ENCODE measurements at places on chromosomes 6 and 20.

DNA sequence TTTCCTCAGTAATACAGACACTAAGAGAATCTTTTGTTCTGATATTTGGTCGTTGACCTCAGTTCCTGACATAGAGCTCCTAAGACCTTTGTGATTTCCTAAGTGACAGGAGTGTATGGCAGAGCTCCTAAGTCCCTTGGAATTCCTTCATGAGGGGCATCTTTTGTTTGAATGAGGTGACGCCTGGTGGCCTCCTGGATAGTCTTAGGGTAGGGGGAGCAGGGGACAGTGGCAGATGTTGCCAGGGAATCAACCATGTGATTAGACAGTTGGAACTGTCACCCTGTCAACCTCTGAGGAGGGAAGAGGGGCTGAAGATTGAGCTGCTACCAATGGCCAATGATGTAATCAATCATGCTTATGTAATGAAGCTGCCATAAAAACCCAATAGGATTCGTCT, 67.0 kb downstream of the DST start:
- no peak for DNase-seq

DNA sequence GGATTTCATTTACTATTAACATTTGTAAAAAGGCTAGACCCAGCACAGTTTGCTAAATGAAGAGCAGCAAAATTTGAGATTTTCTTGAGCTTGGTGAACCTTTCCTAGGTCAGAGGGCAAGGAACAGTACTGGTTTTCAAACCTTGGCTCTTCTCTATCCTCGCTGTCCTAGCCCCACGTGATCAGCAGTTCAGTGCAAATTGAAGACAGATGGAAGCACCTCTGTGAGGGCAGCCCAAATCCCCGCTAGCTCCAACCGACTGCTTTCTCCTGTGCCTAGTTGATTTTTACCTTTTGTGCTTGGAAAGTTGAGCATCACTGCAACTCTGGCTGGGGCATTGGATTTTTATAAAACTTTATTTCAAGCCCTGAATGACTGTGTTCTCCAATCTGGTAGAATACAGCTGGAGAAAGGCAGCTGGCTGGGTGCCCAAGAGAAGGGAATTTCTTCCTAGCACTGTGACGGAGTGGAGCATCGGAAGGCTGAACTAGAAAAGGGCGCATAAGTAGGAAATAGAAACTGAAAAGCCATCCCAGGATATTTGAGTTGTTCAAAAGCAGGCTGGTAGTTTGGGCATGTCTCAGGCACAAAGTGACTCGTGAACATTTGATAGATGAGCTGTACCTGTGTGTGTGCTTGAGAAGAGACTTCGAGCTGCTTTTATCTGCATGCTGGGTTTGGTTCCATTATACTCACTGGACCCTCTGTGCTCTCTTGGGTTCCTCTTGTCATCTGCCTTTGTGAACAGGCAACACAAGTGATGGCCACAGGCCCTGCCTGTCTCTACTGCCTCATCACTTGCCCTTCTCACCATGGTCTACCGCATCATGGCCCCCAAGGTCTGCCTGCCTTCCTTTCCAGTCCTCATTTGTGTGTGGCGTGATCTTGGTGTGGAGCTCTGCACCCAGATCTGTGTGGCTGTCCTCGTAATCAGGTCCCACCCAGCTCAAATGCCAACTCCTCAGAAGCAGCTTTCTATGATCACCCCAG, 2.3 kb downstream of the RNF114 start:
- DNase-seq: no peak

DNA sequence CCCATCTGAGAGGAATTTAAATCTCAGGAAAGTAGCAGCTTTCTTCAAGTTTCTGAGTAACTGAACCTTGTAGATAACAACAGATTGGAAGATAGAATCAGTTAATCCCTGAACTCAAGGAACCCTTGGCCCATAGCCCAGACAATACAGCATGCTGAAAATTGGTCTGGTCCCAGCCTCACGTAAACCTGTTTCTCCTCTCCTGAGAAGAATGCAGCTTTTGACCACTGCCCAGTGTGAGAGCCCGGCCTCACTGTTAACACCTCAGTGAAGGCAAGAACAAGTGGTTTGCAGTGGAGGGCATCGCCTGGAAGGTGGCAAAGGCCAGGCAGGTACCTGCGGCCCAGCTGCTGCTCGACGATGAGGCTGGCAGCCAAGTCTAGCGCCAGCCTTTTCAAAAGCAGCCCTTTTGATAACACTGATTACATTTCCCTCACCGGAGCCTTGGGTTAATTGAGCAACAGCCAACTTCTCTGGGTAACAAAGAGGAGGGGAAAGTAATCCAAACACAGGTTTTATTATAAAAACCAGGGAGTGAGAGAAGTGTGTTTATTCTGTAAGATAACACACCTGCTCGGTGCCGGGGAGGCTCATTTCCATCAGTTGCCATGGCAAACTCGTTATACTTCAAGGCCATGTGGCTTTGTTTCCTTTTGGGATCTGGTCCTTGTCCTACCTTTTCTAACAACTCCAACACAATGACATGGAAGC, 54.0 kb downstream of the TRAF3IP2 start:
- no peak for DNase-seq

DNA sequence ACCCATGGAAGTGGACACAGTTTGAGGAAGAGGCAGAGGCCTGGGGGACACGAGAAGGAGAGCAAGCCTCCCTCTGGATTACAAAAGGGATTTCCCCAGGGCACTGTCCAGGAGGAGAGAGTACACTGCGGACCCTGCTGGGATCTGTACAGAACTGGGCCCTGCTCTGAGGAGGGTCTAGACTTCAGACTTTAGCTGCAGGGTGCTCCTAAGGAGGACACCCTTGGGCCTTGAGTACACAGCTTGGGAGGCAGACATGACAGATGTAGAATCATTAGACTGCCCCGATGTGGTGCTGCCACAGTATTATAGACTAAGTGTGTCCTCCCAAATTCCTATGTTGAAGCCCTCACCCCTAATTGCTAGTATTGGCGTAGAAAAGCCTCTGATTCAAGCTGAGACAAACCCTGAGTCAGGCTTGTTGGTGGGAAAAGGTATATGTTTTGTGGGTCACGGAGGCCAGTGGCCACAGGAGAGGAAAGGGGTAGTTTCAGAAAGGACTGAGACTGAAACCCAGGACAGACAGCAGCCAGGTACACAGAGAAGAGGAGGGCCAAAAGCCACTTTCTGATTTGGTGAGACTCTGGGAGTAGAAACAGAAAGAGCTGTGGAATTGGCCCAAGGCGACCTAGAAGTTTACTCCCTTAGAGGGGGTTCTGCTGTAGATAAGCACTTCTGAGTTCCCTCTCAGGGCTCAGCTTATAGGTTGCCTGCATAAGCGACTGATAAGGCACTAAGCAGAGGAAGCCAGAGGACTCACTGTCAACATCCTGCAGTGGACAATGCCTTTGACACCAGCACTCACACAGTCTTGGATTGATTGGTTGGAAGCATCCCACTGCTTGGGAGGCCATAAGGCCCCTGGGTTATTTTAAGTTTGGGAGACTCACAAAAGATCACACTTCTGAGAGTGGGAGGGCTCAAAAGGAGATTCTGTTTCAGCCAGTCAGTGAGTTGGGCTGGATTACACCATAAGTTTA, 16.5 kb upstream of the SH3BGRL2 start:
- no peak for DNase-seq

GRCh38 chr6:35008858-35009257, 119.8 kb downstream of the ANKS1A start:
- DNase-seq: no peak

GRCh38 chr20:46694484-46694883, 5.2 kb upstream of the TP53RK start:
- DNase-seq: no peak

DNA sequence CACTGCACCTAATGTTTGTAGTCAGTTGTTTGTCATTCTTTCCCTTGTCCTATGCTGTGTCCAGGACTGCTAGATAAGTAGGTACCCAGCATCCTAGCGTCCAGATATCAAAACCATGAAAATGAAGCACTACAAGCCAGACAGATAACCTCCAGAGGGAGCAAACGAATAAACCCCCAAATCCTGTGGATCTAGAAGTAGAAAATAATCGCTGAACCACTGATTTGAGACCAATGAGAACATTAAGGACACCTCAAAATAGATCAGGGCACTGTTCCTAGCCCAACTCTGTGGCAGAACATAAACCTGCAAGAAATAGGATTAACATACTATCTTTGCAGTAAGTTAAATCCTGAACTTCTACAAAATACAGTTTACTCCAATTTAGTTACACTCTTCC, 1.1 kb upstream of the KLHL32 start:
- no peak for DNase-seq

GRCh38 chr20:39039261-39039660, 77.1 kb downstream of the DHX35 start:
- no peak for DNase-seq

DNA sequence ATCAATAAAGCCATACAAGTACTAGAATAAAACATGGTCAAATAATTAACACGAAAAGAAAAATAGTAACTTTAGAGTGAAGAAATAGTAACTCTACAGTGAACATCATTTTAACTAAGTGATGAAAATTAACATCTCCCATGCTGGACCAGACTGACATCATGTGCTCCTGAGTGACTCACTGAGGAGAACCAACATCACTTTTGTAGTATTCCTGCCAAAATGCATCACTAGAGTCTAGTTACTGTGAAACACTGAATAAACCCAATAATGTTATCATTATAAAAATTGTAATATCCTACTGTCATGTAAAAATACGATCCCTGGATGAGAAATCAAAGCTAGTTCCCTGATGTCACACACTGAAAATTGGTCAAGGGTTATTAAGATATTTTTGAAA, 361.3 kb downstream of the CD109 start:
- no peak for DNase-seq

- DNase-seq: no peak
These were observed 705.4 kb downstream of the RFPL4B start for GRCh38 chr6:113052506-113052905.
